AG20443 (cell line): ENCODE measurements at places on chromosomes 12 and 14.

GRCh38 chr12:116074686-116075085 lies 202.8 kb downstream of the MED13L start:
- no peak for DNase-seq

DNA sequence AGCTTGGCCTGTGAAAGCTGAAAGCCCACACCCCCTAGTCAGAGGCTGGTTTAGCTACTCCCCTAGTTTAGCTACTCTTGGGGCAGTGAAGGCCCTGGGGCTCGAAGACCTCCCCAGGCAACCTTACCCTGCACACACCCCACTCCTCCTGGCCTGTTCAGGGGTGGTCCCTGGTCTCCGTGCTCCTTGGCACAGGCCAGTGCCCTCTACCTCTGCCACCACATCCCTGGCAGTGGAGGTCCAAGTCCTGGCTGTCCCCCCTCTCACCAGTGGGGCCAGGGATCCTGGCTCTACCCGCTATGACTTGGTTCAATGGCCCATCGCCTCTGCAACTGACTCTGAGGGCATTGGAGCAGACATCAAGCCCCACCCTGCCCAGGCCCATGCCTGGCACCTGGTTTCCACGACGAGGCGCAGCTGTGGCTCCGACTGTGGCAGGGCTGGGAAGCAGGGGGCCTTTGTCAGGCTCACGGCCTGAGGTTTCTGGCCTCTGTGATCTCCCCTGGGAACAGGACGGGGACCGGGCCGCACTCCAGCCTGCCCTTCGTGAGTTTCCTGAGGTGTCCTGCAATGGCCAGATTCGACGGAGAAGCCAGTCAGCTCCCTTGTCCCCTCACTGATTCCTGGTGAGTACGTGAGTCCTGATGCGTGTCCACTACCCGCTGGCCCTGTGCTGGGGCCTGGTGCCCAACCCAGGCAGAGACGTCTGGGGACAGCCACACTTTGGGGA lies 5.7 kb downstream of the TMEM121 start:
- DNase-seq: no peak

GRCh38 chr14:39241637-39242036 lies 7.9 kb downstream of the MIA2 start:
- no peak for DNase-seq

GRCh38 chr12:125424909-125425308 lies 359.7 kb downstream of the AACS start:
- DNase-seq: no peak

DNA sequence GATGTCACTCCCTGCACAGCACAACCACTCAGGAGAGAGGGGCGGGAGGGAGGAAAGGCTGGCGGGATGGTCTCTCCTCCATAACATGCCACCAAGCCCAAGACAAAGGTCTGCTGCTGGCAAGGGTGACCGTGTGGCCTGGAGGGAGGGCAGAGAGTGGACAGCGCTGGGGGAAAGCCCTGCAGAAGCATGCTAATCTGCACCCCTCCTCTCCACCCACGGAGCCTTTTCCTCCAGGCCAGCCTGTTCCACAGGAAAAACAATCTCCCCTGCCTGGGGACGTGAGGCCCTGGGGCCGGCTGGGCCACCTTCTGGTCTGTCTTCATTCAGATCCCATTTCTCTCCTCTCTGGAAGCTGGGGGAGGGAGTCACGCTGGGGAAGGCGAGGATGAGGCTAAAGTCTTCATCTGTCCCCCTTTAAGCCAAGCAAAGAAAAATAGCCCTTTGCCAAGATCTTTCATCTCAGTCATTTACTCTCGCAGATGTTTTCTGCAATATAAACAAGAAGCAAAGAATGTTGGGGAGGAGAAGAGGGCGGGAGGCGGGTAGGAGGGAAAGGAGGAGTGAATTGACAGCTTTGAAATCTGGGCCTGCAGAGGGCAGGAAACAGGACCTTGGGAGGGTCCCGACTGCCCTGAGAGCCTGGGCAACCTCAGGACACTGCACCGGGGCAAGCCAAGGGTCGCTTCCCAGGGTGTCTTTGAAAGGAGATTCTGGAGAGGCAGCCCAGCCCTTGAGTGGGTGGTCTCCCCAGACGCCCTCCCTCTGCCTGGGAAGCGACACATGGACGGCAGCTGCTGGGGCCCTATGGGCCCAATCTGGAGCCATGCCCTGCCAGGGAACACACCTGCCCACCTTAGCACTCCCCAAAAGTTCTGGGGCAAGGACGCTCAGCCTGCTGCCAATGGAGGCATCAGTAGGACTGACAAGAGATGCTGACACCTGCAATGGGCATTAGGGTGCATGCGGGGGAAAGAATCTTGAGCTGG lies 133.6 kb downstream of the ZFP36L1 start:
- no peak for DNase-seq
